ENCODE measurements at places on chromosomes 16 and 17. TPM values are rescaled to one million over a fixed set of nuclear protein-coding genes. Genes with fewer than 3 reads are reported as not detected.

TAC4 gene
- total RNA-seq: not detected

GRCh38 chr16:10269632-10270031 lies 87.4 kb upstream of the GRIN2A start:
- no peak for DNase-seq

PIP4K2B gene
- 35.3 TPM for total RNA-seq

TBC1D26 gene
- 0.37 TPM for total RNA-seq

DNA sequence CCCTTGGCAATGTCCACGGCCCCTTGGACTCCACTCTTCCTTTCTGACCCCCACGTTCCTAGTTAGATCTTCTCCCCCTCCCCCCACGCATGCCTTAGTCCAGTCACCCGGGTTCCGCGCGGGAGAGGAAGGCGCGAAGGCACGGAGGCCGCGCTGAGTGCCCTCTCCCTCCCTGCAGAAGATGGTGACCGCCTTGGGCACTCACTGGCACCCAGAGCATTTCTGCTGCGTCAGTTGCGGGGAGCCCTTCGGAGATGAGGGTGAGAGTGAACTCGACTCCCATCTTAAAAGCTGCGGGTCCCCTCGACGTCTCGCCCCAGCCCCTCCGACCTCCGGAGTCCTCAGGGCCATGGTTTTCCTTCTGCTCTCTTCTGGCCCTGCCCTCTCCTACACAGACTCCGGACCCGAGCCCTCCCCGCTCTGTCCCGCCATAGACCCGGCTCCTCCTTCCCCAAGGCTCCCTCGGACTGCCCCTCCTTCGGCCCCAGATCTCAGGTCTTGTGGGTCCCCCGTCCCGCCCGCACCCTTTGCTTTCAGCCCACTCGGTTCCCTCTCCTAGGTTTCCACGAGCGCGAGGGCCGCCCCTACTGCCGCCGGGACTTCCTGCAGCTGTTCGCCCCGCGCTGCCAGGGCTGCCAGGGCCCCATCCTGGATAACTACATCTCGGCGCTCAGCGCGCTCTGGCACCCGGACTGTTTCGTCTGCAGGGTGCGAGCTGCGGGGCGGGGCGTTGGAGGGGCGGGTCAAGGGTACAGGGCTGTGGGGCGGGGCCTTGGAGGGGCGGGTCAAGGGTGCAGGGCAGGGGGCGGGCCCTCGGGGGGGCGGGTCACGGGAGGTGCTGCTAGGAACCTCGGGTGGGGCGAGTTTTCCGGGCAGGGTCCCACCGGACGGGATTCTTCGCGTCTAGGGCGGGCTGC lies 4.6 kb downstream of the TGFB1I1 start:
- DNase-seq: peak; percentile 93

KRT17 gene
- 13.0 TPM for total RNA-seq

PHOSPHO1 gene
- not detected for total RNA-seq

- DNase-seq: peak; percentile 5
Measured at GRCh38 chr16:83345846-83346640, 461.7 kb upstream of the HSBP1 start.

- no peak for DNase-seq
Measured at GRCh38 chr17:17866425-17866824, 29.6 kb upstream of the SREBF1 start.

HID1 gene
- total RNA-seq: 36.5 TPM

KCTD13 gene
- 182 TPM for total RNA-seq

SLC35G6 gene
- not detected for total RNA-seq

GRCh38 chr16:21937336-21937829 lies 15.8 kb upstream of the UQCRC2 start:
- no peak for DNase-seq

UTS2R gene
- total RNA-seq: not detected

C16orf96 gene
- not detected for total RNA-seq

DNA sequence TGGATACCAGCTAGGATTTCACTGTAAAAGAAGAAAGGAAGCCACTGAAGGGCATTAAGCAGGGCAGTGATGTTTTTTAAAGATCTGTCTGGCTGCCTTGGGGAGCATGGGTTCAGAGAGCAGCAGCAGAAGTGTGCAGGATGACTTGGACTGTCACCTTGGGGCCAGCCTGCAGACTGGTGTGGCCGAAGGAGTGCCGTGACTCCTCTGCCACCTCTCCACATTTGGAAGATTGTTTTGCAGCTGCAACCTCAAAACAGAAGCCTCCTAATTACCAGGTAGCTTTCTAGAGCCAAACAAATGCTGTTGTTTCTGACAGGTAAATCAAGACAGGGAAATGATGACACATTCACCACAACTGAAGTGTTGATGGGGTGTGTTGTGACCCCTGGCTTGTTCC lies 681.4 kb downstream of the WWOX start:
- no peak for DNase-seq

DNA sequence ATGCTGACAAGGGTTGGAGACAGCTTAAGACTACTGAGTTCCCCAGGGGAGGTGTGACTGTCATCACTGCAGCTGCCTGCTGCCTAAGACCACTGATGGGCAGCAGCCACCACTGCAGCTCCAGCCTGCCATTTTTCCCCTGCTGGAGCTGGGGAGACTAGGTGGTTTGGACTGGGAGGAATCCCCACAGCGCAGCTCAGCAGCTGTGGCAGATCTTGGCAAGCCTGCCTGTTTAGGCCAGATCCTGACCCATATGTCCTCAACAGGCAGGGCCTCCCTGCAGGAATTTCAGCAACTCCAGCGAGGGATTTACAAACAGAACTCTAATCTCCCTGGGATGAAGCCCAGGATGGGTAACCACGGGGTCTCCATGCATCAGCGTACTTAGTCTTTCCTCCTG lies 356.4 kb upstream of the TOM1L1 start:
- DNase-seq: peak; percentile 32

PDIA2 gene
- 47.5 TPM for total RNA-seq

DNA sequence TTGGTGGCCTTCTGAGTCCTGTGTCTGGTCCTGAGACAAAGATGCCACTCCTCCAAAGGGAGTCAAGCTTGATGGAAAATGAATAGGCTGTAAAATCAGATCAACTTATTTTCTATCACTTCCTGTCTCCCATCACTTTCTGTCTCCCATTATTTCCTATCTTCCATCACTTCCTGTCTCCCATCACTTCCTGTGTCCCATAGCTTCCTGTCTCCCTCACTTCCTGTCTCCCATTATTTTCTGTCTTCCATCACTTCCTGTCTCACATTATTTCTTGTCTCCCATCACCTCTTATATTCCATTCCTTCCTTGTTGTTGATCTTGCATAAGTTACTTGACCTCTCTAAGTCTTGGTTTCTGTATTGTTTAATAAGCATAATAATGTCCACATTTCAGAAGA lies 418.5 kb upstream of the EEF2KMT start:
- no peak for DNase-seq

- no peak for DNase-seq
Measured at GRCh38 chr17:38947189-38947588, 20.0 kb downstream of the FBXO47 start.

TIMM22 gene
- total RNA-seq: 8.9 TPM

DNA sequence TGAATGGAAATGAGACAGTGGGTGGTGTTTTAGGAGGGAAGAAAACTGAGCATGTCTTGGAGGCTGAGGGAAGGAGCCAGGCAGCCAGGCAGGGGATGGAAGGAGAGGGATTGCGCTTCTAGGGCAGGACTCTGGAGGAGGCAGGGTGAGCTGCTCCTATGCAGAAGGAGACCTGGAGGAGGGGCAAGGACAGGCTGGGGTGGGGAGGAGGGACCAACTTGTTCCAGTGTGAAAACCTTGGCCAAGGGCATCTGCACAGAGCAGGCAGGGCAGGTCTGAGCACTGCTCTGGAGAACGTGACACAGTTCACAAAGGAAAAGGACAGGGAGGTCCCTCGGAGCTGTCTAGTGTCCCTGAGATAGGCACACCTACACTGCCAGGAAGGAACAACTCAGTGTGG lies 5.5 kb downstream of the GALK1 start:
- peak; percentile 57 for DNase-seq

- no peak for DNase-seq
Measured at GRCh38 chr17:61528171-61528570, 62.8 kb downstream of the NACA2 start.

DNA sequence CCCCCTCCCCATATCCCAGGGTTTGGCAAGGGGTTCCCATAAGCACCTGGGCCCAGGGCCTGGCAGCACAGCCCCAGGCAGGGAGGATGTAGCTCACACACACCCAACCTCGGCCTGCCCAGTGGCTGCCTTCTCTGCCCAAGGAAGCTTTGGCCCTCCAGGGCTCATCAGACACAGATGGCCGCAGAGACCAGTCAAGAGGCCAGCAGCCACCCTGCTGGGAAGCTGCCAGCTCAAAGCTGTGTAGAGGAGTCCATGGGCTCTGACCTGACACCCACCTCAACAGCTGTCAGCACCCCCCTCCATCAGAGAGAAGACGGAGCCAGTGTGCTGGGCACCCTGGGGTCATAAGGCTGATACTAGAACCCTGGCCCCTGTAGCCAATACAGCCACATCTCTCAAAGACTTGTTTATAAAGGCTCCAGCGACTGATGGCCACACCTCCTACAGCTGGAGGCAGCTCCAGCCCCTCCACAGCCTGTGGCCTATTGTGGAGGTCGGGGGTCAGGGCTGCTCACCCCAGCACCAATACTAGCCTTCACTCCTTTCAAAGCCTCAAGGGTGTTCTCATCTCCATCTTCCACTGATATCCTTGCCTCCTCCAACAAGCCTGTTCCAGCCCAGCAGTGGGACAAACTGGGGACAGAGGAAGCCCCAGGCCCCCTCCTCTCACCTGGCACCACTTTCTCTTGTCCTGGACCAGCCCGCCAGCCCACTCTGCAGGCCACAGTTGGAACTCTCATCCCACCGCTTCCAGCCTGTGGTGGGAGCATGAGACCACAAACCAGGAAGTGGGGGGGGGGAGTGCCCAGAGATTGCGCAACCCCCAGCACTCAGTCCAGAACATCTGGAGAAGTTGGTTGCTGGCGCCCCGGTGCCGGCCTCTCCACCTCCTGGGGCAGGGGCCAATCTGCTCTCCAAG lies 2.2 kb upstream of the MPG start:
- peak; percentile 88 for DNase-seq

- DNase-seq: no peak
Measured at GRCh38 chr16:79536958-79537357, 63.6 kb downstream of the MAF start.

- no peak for DNase-seq
Measured at GRCh38 chr16:2005646-2006045, 4.0 kb downstream of the ZNF598 start.

SNX20 gene
- total RNA-seq: 0.92 TPM

DNA sequence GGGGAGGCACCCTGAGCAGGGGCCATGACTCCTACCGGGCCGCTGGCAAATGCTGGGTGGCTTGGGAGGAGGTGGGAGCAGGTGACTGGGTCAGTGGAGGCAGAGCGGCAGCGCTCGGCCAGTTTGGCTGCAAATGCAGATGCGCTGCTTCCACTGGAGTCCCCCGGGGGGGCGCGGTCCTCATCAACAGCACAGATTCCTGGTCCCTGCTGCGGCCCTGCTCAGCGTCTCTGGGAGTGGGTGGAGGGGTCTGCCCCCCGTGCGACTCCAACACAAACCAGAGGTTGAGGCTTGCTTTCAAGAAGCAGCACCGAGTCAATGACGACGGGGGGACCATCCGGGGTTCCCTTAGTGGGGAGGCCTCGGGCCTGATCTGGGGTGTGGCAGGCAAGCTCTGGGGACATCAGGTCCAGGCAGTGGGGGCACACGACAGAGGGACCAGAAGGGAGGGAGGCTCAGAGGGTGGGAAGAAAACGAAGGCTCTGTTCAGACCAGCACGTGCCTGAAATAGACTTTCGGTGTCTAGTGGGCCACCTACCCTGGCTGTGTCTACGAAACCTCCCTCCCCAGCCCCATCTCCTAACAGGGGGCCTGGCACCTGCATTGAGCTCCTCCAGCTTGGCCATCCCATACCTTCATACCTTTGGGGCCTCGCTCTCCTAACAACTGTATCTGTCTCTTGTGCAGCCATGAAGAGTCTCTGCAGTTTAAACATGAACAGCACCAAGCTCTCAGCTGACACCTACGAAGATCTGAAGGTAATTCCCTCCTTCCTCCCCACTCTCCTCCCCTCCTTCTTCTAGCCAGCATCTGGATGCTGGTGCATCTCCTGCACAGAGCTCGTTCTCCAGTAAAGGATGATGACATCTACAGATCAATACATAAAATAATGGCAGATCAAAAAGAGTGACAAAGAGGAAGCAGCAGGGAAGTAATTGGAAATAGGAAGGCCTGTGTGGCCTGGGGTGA lies 72.5 kb upstream of the PLCG2 start:
- no peak for DNase-seq

- no peak for DNase-seq
Measured at GRCh38 chr16:4385066-4385788, 13.6 kb downstream of the VASN start.

HIGD1B gene
- not detected for total RNA-seq

DNA sequence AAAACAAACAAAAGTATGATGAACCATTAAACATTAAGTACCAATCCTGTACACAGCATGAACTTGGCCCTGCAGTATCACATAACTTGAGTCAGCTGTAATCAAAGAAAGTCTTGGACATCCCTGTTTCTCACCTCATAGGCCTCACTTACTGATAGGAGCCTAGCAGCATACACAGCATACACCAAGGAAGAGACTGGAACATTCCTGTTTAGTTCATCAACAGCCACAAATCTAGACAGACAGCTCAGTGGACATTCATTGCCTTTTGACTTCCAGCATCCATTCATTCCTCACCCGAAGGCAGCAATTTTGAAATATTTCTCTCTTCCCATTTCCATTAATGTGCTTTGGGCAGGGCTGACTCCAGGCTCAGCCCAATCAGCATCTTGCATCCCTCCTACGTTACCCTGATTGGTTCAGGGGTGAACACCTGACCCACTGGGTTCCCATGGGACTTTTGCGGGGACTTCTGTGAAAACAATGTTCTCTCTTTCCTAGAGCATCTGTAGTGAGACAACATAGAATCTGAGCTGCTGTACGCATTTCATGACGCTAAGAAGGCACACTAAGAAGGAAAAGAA lies 336.7 kb upstream of the ZFHX3 start:
- no peak for DNase-seq

DNA sequence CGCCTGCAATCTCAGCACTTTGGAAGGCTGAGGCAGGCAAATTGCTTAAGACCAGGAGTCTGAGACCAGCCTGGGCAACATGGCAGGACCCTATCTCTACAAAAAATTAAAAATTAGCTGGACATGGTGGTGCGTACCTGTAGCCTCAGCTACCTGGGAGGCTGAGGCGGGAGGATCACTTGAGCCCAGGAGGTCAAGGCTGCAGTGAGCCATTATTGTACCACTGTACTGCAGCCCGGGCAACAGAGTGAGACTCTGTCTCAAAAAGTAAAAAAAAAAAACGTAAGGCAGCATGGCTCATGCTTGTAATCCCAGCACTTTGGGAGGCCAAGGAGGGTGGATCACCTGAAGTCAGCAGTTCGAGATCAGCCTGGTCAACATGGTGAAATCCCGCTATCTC lies 263.6 kb downstream of the PARN start:
- DNase-seq: no peak

DNA sequence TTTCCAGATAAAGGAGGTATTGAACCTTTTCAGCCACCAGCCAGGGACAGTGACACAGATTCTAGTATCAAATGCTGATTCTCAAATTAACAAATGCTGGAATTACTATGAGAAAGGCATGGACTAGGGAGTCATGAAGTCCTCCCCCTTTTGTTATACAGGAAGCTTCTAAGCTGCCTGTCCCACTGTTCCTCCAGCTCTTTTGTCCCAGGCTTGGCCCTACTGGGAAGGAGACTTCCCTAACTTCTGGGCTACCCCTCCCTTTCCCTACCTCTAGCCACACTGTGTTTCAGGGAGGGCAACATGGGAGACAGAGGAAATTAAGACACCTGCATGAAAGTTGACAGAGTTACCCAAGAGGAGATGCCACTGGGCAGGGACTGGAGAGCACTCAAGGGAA lies 192.5 kb downstream of the CDH13 start:
- no peak for DNase-seq

- peak; percentile 82 for DNase-seq
Measured at GRCh38 chr17:43211480-43212402, at the start of gene TMEM106A. Gene TMEM106A, plus strand, starts transcription at chr17:43211875. Its CDS starts 1,167 bp downstream, at chr17:43213042.

GRCh38 chr17:82238472-82239201 lies 9.8 kb downstream of the SLC16A3 start:
- DNase-seq: peak; percentile 90

ATAD5 gene
- total RNA-seq: 5.9 TPM
